ENCODE measurements at places on chromosomes 7 and 10. TPM values are rescaled to one million over a fixed set of nuclear protein-coding genes. Genes with fewer than 3 reads are reported as not detected.

GRCh38 chr7:104074529-104074928 is 85.1 kb upstream of the RELN start:
- no peaks in the 10 kb centered on the region for H3K4me1 ChIP-seq
- DNase-seq: no peak

GRCh38 chr10:116132780-116133399 is 140.1 kb downstream of the GFRA1 start:
- no peak overlapping the region for H3K4me3 ChIP-seq
- no peaks in the 10 kb centered on the region for H3K27me3 ChIP-seq
- no peak for DNase-seq
- no peaks in the 10 kb centered on the region for H3K36me3 ChIP-seq
- H3K4me1 ChIP-seq: no peaks in the 10 kb centered on the region
- H3K27ac ChIP-seq: no peak overlapping the region

MBL2 gene
- total RNA-seq: 75.9 TPM

EVX1 gene
- not detected for total RNA-seq

KLLN gene
- total RNA-seq: 0.53 TPM

POLL gene
- total RNA-seq: 8.4 TPM

AKR1C4 gene
- 315 TPM for total RNA-seq
